Lower lobe of right lung (tissue), 2 donors: ENCODE measurements at places on chromosomes 4 and X. TPM values are rescaled to one million over a fixed set of nuclear protein-coding genes. Genes with fewer than 3 reads are reported as not detected.

DNA sequence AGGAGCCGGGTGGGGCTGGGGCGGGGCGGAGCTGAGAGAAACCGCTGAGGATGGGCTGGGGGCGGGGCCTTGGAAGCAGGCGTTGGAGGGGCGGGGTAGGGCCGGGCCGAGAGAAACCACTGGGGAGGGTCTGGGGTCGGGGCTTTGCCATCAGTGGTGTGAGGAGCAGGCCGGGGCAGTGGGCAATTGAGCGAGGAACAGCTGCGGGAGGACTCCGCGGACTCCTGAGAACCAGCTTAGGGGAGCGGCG, 1.3 kb upstream of the EOLA2 start:
- H3K27me3 ChIP-seq: no peaks in the 10 kb centered on the region
- no peaks in the 10 kb centered on the region for H3K36me3 ChIP-seq
- peak overlapping the region; percentile 84 for H3K27ac ChIP-seq
- DNase-seq: no peak
- peak overlapping the region; percentile 49 for H3K4me3 ChIP-seq
- H3K4me1 ChIP-seq: peaks cover 5% of the 10 kb centered on the region

- H3K27me3 ChIP-seq: no peaks in the 10 kb centered on the region
- no peak for DNase-seq
- H3K36me3 ChIP-seq: peaks cover 10% of the 10 kb centered on the region
- H3K4me1 ChIP-seq: no peaks in the 10 kb centered on the region
Observed at GRCh38 chr4:122744229-122744628, 11.7 kb downstream of the BBS12 start.

Gene CLCN4
- 13.8 TPM for total RNA-seq

DNA sequence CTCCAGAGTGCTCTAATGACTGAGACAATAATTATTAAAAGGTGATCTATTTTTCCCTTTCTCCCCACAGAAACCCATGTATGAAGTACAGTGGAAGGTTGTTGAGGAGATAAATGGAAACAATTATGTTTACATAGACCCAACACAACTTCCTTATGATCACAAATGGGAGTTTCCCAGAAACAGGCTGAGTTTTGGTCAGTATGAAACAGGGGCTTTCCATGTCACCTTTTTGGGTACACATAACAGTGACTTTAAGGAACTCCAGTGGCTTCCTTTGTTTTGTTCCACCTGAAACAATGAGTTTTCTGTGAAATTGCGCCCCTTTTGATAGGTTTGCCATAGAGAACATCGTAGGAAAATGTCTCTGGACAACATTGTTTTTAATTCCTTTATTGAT, 69.6 kb downstream of the KIT start:
- H3K36me3 ChIP-seq: no peaks in the 10 kb centered on the region
- no peak overlapping the region for H3K27ac ChIP-seq
- no peaks in the 10 kb centered on the region for H3K4me1 ChIP-seq
- H3K4me3 ChIP-seq: no peak overlapping the region

- no peaks in the 10 kb centered on the region for H3K27me3 ChIP-seq
- no peak overlapping the region for H3K27ac ChIP-seq
- no peak for DNase-seq
- H3K4me3 ChIP-seq: no peak overlapping the region
- H3K36me3 ChIP-seq: no peaks in the 10 kb centered on the region
- no peaks in the 10 kb centered on the region for H3K4me1 ChIP-seq
Observed at GRCh38 chrX:136755411-136755810, 25.3 kb downstream of the ARHGEF6 start.

- no peak overlapping the region for H3K27ac ChIP-seq
- peaks cover 53% of the 10 kb centered on the region for H3K27me3 ChIP-seq
- peaks cover 20% of the 10 kb centered on the region for H3K4me1 ChIP-seq
- no peak for DNase-seq
- no peak overlapping the region for H3K4me3 ChIP-seq
Observed at GRCh38 chr4:3482707-3483106, 19.6 kb downstream of the DOK7 start.

Gene HADH
- total RNA-seq: 48.2 TPM

Gene TRPC5OS
- not detected for total RNA-seq

Gene TCEANC
- total RNA-seq: 8.4 TPM

DNA sequence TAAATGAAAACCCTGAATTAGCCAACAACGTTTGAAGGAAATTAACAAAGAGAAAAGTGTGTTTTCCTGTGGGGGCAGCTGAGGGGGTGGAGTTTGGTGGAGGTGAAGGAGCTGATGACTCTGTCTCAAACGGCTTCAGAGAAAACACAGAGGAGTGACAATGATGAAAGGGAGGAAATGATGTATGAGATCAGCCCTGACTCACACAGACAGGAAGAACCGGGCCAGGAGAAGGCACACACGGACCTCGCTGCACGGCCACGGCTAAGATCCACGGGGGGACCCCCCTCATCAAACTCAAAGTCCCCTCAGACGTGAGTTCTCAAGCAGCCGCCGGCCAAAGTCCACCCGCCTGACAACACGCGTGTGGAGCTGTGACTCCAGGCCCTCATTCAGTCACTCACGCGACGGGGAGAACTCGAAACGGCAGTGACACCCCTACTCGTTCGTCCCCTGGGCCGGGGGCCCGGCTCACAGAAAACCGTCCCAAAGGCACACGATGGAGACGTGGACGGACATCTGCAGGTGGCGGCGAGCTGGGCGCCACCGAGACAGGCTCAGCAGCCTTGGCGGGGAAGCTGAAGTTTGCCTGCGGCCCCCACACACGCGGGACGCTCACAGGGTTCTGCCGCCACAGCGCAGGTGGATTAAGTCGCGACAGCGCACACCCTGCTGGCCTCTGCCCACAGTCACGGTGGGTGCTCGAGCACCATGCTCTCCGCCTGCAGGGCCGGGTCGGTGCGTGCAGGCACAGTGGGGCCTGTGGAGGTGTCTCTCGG, 28.8 kb downstream of the PPP2R3B start:
- H3K4me1 ChIP-seq: no peaks in the 10 kb centered on the region
- H3K27ac ChIP-seq: no peak overlapping the region
- peak; percentile 47 for DNase-seq
- H3K36me3 ChIP-seq: peaks cover 5% of the 10 kb centered on the region

DNA sequence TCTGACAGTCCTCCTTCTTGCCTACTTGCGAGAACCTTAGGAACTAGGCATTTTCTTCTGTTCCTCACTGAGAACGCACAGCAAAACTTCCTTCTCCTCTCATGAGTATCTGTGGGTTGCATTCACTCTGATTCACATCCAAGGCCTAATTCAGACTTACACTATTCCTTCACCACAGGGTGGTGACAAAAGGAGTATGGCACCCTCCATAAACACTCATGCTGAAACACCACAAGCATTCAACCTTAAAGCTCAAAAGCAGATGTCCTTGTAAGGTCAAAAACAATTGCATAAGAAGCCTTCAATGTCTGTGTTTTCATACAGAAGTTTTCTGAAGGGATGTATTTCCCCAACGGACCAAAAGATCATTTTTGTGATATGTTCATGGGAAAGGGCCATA, 147.3 kb downstream of the CORIN start:
- H3K36me3 ChIP-seq: no peaks in the 10 kb centered on the region
- DNase-seq: no peak
- H3K27me3 ChIP-seq: no peaks in the 10 kb centered on the region
- H3K27ac ChIP-seq: no peak overlapping the region
- H3K4me1 ChIP-seq: peaks cover 4% of the 10 kb centered on the region

- H3K4me3 ChIP-seq: no peak overlapping the region
- no peaks in the 10 kb centered on the region for H3K36me3 ChIP-seq
- H3K27ac ChIP-seq: no peak overlapping the region
Observed at GRCh38 chrX:22859642-22860041, 140.1 kb upstream of the DDX53 start.

Gene NUDT10
- not detected for total RNA-seq

DNA sequence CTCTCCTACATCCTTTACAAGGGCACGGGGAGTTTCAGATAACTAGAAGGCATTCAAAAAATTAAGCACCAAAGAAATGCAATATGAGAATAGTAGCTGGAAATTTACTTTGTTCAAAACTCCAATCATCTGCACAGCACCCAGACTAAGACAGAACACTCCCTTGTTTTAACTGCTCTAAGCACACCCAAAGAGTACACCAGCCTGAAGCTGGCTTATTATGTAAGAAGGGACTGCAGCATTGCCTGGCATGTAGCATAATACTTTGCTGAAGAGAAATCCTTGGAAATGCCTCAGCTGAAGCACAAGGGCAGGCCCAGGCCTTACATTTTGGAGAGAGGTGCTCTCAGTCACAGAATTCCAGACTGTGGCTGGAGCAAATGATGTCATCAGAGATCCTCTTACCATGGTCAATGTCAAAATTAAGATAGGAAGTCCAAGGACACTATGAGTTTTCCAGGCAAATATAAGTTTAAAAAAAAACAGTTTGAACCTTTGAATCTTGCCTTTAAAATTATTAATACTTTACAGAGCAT, 14.8 kb downstream of the ARHGEF6 start:
- H3K36me3 ChIP-seq: no peaks in the 10 kb centered on the region
- DNase-seq: no peak
- H3K27me3 ChIP-seq: no peaks in the 10 kb centered on the region
- no peaks in the 10 kb centered on the region for H3K4me1 ChIP-seq

Gene FAT1
- total RNA-seq: 106 TPM

Gene SNCA
- total RNA-seq: 7.8 TPM

DNA sequence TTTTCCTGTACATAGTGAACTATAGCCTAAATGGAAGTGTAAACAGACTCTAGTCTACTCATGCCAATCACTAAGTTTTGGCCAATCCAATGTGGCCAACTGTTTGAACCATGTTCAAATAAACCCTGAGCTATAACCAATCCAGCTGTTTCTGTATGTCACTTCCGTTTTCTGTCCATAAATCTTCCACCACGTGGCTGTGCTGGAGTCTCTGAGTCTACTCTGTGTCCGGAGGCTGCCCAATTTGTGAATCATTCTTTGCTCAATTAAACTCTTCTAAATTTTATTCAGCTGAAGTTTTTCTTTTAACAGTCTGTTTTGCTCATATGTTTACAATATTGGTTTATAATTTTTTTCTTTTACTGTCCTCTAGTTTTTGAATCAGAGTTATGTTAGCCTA, 112.3 kb upstream of the BANK1 start:
- no peaks in the 10 kb centered on the region for H3K27me3 ChIP-seq
- H3K36me3 ChIP-seq: no peaks in the 10 kb centered on the region
- H3K4me1 ChIP-seq: no peaks in the 10 kb centered on the region
- no peak overlapping the region for H3K27ac ChIP-seq

- no peak overlapping the region for H3K27ac ChIP-seq
- H3K27me3 ChIP-seq: no peaks in the 10 kb centered on the region
- no peak overlapping the region for H3K4me3 ChIP-seq
- DNase-seq: no peak
- no peaks in the 10 kb centered on the region for H3K4me1 ChIP-seq
- no peaks in the 10 kb centered on the region for H3K36me3 ChIP-seq
Observed at GRCh38 chr4:37936889-37937498, 23.2 kb upstream of the PTTG2 start.

GRCh38 chrX:46374371-46374770, 170.8 kb downstream of the ZNF674 start:
- no peak for DNase-seq
- no peak overlapping the region for H3K27ac ChIP-seq
- no peak overlapping the region for H3K4me3 ChIP-seq
- no peaks in the 10 kb centered on the region for H3K4me1 ChIP-seq
- H3K27me3 ChIP-seq: no peaks in the 10 kb centered on the region

GRCh38 chrX:153438532-153438931, 7.3 kb downstream of the TREX2 start:
- H3K36me3 ChIP-seq: no peaks in the 10 kb centered on the region
- no peaks in the 10 kb centered on the region for H3K4me1 ChIP-seq
- no peak overlapping the region for H3K27ac ChIP-seq
- H3K4me3 ChIP-seq: no peak overlapping the region

Gene STK32B
- 1.3 TPM for total RNA-seq

DNA sequence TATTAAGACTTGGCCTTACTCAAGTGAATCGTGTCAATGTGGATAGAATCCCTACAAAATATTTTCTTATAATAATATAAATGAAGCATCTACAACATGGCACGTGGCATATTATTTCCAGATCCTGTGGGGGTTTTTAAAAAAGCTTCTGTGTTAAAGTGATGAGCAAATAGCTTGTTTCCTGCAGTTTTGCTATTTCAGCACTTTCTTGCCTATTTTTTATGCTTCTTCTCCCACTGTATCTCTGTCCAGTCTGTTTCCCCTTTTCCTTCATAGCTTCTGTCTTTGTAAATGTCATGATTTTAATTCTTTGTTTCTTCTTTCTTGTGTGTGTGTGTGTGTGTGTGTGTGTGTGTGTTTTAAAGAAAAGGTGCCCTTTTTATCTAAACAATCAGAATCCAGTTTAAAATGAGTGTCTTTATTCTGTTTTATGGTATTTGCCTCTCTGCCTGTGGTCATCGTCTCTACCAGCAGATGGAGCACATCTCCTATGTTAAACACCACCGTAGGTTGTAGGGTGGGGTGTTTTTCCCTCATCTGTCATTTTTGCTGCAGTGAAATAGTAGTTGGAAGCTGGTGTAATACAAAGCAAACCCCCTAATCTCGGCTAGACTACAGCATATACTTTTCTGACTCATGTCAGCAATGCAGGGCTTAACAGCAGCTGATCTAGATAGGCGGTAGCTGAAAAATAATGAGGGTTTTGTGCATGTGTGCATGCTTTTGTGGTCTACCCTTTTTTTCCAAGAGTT, 33.1 kb downstream of the FTHL17 start:
- H3K4me3 ChIP-seq: no peak overlapping the region
- no peak overlapping the region for H3K27ac ChIP-seq
- H3K4me1 ChIP-seq: no peaks in the 10 kb centered on the region
- no peaks in the 10 kb centered on the region for H3K27me3 ChIP-seq

DNA sequence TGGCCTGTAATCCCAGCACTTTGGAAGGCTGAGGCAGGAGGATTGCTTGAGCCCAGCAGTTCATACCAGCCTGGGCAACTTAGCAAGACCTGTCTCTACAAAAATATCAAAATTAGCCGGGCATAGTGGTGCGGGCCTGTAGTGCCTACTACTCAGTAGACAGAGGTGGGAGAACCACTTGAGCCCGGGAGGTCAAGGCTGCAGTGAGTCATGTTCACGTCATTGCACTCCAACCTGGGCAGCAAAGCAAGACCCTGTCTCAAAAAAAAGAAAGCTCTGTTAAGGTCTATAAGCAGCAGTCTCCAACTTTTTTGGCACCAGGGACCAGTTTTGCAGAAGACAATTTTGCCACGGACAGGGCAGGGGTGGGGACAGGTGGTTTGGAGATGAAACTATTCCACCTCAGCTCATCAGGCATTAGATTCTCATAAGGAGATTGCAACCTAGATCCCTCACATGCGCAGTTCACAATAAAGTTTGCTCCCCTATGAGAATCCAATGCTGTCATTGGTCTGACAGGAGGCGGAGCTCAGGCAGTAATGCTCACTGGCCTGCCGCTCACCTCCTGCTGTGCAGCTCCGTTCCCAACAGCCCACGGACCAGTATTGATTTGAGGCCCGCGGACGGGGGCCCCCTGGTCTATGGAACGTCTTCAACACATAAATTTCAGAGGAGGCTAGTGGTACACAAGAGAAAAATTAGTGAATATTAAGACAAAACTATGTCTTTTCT, 67.9 kb downstream of the KLHL8 start:
- H3K27ac ChIP-seq: no peak overlapping the region
- no peak for DNase-seq
- H3K4me1 ChIP-seq: no peaks in the 10 kb centered on the region
